Ascending aorta (tissue), 2 donors: ENCODE measurements at places on chromosomes 2 and 18. TPM values are rescaled to one million over a fixed set of nuclear protein-coding genes. Genes with fewer than 3 reads are reported as not detected.

- no peak overlapping the region for H3K27ac ChIP-seq
- no peaks in the 10 kb centered on the region for H3K27me3 ChIP-seq
- no peak for DNase-seq
- H3K4me1 ChIP-seq, result no peaks in the 10 kb centered on the region
- H3K4me3 ChIP-seq, result no peak overlapping the region
Measured at GRCh38 chr2:221653182-221653581, 81.1 kb upstream of the EPHA4 start.

GRCh38 chr2:59176737-59177136 lies 935.6 kb upstream of the FANCL start:
- no peak overlapping the region for H3K27ac ChIP-seq
- DNase-seq, result no peak
- no peaks in the 10 kb centered on the region for H3K36me3 ChIP-seq
- H3K4me1 ChIP-seq, result no peaks in the 10 kb centered on the region
- no peak overlapping the region for H3K4me3 ChIP-seq

- no peaks in the 10 kb centered on the region for H3K36me3 ChIP-seq
- H3K4me1 ChIP-seq, result no peaks in the 10 kb centered on the region
- DNase-seq, result no peak
- H3K27ac ChIP-seq, result no peak overlapping the region
- no peaks in the 10 kb centered on the region for H3K27me3 ChIP-seq
Measured at GRCh38 chr18:5747678-5748077, 147.6 kb downstream of the TMEM200C start.

- H3K27ac ChIP-seq, result no peak overlapping the region
- no peaks in the 10 kb centered on the region for H3K4me1 ChIP-seq
- no peak overlapping the region for H3K4me3 ChIP-seq
Measured at GRCh38 chr2:190755772-190756415, 107.0 kb downstream of the NAB1 start.

- H3K27me3 ChIP-seq, result no peaks in the 10 kb centered on the region
- no peaks in the 10 kb centered on the region for H3K36me3 ChIP-seq
- H3K4me3 ChIP-seq, result no peak overlapping the region
Measured at GRCh38 chr2:65475000-65475399, 42.6 kb upstream of the SPRED2 start.

DNA sequence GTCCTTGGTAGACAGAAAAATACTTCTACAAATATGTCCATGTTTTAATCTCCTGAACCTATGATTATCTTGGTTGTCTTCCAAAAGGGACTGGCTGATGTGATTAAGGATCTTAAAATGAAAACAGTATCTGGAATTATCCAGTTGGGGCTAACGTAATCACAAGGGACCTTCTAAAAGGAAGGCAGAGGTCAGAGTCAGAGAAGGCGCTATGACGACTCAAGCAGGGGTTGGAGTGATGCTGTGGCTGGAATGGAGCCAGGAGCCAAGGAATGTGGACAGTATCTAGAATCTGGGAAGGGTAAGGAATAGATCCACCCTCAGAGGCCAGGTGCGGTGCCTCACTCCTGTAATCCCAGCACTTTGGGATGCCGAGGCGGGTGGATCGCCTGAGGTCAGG lies 4.2 kb upstream of the USP14 start:
- no peaks in the 10 kb centered on the region for H3K36me3 ChIP-seq
- no peaks in the 10 kb centered on the region for H3K4me1 ChIP-seq
- no peak for DNase-seq

DNA sequence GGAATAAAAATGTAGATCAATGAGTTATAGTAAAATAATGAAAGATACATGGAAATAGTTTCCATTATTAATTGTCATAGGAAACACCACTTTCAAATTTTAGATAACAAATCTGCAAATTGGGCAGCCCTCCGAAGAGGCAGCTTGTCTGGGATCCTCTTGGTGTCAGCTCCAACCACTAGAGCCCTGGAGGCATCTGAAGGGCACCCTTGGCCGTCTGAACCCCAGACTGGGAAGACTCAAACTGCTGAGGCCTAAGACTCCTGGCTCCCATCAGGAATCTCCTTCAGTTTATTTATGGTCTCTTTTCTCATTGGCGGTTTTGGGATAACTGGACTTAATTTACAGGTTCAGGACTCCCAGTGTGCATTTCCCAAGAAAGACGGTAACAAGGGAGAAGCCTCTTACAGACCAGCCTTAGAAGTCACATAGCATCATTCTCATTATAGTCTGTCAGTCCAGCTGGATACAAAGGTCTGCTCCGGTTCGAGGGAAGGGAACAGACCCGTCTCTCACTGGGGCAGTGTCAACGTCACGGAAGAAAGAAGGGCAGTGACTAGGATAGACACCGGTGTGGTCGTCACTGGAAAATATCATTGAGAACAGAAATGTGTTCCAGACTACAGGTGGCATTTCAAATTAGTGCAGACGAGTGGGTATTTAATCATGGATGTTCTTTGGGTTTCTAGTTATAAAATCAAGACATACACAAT lies 390.7 kb upstream of the NETO1 start:
- no peaks in the 10 kb centered on the region for H3K36me3 ChIP-seq
- H3K4me1 ChIP-seq, result no peaks in the 10 kb centered on the region
- no peak for DNase-seq
- no peaks in the 10 kb centered on the region for H3K27me3 ChIP-seq
- H3K27ac ChIP-seq, result no peak overlapping the region

DNA sequence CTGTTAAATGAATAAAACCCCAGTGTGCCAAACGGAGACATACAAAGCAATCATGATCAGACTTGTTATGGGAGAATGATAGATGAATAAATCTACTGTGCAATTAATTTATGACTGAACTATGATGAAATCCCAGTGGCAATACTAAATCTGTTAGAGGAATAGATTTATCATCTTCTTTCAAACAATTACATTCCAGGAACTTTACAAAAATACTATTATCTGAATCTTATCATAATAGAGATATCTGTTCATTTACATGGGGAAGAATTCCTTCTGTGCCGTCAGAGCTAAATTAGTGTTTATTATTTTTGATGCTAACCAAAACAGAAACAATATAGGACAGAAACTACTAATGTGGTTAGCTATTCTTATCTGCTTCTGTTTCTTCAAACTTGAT lies 208.5 kb downstream of the CAMKMT start:
- no peaks in the 10 kb centered on the region for H3K4me1 ChIP-seq
- no peaks in the 10 kb centered on the region for H3K36me3 ChIP-seq
- H3K27ac ChIP-seq, result no peak overlapping the region
- no peak for DNase-seq
- no peak overlapping the region for H3K4me3 ChIP-seq

DNA sequence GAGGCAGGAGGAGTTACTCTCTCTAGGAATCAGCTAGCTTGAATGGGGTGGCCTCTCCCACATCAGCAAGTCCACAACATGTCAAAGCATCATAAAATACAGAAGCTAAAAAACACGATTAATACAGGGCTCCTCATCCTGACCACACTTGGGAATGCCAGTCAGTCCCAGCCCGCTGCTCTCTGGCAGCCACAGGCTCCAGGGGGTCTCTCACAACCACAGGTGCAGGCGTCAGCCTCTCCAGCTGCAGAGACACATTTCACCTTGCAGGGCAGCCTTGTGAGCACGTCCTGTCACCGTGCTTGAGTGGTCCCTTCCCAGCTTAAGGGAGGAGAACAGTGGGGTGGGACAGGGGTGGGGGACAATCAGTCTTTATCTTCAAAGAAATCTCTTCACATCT lies 137.4 kb upstream of the SH3BP4 start:
- no peak overlapping the region for H3K27ac ChIP-seq
- no peaks in the 10 kb centered on the region for H3K27me3 ChIP-seq
- no peaks in the 10 kb centered on the region for H3K4me1 ChIP-seq
- H3K36me3 ChIP-seq, result no peaks in the 10 kb centered on the region

- no peak overlapping the region for H3K27ac ChIP-seq
- peak overlapping the region; percentile 55 for H3K4me3 ChIP-seq
- H3K36me3 ChIP-seq, result no peaks in the 10 kb centered on the region
Measured at GRCh38 chr2:232928551-232929302, 58.7 kb downstream of the SNORC start.

GRCh38 chr2:146987996-146988395 lies 856.8 kb upstream of the ACVR2A start:
- H3K27me3 ChIP-seq, result no peaks in the 10 kb centered on the region
- H3K4me3 ChIP-seq, result no peak overlapping the region
- no peak for DNase-seq
- no peak overlapping the region for H3K27ac ChIP-seq

DNA sequence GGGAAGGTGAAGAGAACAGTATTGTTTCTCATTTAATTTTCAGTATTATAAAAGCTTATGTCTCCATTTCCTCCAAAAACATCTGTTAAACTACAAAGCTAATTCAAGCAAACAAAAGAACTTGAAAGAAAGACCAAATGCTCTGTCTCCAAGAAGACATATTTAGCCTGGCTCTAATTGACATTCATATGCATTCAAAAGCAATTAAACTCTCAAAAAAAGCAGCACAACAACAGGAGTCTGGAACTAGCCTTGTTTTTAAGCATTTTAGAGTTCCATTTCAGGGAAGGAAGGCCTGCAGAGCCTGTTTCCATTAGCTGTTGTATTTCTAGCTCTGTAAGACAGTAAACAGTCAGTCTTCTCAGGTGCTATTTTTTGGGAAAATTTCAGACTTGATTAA lies 447.9 kb downstream of the TDRD15 start:
- no peak for DNase-seq
- H3K4me3 ChIP-seq, result no peak overlapping the region
- H3K36me3 ChIP-seq, result no peaks in the 10 kb centered on the region
- no peaks in the 10 kb centered on the region for H3K27me3 ChIP-seq
- no peaks in the 10 kb centered on the region for H3K4me1 ChIP-seq
- H3K27ac ChIP-seq, result no peak overlapping the region

DNA sequence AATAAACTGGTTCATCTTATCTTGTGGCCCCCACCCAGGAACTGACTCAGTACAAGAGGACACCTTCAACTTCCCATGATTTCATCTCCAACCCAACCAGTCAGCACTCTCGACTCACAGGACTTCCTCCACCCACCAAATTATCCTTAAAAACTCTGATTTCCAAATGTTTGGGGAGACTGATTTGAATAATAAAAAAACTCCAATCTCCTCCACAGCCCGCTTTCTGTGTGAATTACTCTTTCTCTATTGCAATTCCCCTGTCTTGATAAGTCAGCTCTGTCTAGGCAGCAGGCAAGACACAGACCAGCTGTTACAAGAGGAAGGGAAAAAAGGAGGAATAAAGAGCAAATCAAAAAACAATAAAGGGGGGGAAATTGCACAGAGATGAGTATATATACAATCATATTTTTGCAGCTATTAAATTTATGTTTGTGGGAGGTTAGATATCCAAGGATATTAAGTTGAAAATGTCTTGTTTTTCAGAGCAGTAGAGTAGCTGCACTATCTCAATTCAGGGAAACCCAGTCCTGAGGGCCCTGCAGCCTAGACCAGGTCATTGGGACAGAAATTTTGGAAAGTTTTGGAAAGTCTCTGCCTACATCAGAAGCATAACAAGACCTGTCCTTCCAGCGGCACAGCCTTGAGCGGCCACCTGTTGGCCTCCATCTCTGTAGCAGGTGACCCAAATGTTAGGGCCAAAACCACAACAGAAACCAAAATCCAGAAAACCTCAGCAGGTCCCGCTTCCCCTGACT lies 32.8 kb upstream of the SIGLEC15 start:
- no peaks in the 10 kb centered on the region for H3K36me3 ChIP-seq
- DNase-seq, result no peak
- H3K27ac ChIP-seq, result no peak overlapping the region
- no peaks in the 10 kb centered on the region for H3K27me3 ChIP-seq
- no peaks in the 10 kb centered on the region for H3K4me1 ChIP-seq
- H3K4me3 ChIP-seq, result no peak overlapping the region

GRCh38 chr2:168698969-168699368 lies 103.5 kb upstream of the NOSTRIN start:
- no peak for DNase-seq
- no peak overlapping the region for H3K4me3 ChIP-seq
- H3K27ac ChIP-seq, result no peak overlapping the region
- H3K36me3 ChIP-seq, result no peaks in the 10 kb centered on the region
- H3K4me1 ChIP-seq, result no peaks in the 10 kb centered on the region
- H3K27me3 ChIP-seq, result no peaks in the 10 kb centered on the region

DNA sequence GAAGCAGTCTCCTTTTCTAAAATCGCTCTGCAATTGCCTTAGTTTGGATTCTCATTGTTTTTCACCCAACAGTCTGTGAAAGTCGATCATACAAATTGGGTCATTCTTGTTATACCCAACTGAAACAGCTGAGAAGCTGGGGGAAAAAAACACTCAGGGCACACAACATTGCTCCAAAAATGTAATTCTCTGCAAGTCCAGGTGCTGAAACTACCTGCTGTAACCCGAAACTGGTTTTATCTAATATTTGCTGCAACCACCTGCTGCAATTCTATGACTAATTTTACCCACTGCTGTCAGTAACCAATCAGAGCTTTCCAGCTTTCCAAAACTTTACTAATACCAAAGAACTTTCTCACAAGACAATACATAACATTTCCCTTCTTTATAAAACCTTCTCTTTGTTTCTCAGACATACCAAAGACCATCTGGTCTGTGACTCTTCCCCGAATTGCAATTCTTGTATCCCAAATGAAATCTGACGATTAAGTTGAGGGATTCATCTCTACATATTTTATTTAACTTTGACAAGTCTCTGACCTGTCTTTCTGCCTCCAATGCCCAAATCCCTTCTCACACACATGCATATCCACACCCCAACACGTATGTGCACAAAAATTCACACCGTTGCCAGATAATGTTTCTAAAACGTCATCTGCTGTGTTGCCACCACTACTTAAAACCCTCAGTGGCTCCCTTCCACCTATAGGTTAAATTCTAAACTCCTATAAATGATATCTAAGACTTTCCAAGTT lies 198.3 kb downstream of the PIEZO2 start:
- H3K27ac ChIP-seq, result no peak overlapping the region
- DNase-seq, result no peak
- H3K4me3 ChIP-seq, result no peak overlapping the region
- no peaks in the 10 kb centered on the region for H3K4me1 ChIP-seq

- H3K4me1 ChIP-seq, result no peaks in the 10 kb centered on the region
- no peak overlapping the region for H3K4me3 ChIP-seq
- H3K27me3 ChIP-seq, result no peaks in the 10 kb centered on the region
- H3K27ac ChIP-seq, result no peak overlapping the region
- DNase-seq, result no peak
- no peaks in the 10 kb centered on the region for H3K36me3 ChIP-seq
Measured at GRCh38 chr18:39952816-39953215, 2002.2 kb upstream of the PIK3C3 start.

DNA sequence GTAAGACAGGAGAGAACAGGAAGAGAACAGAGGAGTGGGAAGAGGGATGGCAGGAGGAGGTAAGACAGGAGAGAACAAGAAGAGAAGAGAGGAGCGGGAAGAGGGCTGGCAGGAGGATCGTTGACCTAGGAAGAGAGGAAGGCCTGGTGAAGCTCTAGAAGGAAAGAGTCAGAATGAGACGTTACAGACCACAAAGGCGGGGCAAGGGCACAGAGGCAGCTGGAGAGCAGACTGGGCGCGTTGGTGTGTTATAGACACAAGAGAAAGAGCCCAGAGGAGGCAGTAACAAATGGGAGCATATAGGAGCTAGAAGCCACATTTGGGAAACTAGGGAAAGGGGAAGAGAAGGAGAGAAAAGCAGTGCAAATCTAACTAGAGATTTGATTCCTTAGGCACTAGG lies 26.6 kb downstream of the PTRHD1 start:
- DNase-seq, result no peak
- no peaks in the 10 kb centered on the region for H3K4me1 ChIP-seq
- H3K27me3 ChIP-seq, result no peaks in the 10 kb centered on the region
- H3K27ac ChIP-seq, result no peak overlapping the region
- peaks cover 45% of the 10 kb centered on the region for H3K36me3 ChIP-seq

MYO7B gene
- total RNA-seq, result 1.3 TPM

DNAH6 gene
- total RNA-seq, result not detected

SLC19A3 gene
- total RNA-seq, result 16.5 TPM

LIMS3 gene
- 21.9 TPM for total RNA-seq
